ENCODE measurements at places on chromosomes 12 and 14.

GRCh38 chr12:48979602-48980388 lies 1.7 kb downstream of the WNT1 start:
- DNase-seq: no peak

DNA sequence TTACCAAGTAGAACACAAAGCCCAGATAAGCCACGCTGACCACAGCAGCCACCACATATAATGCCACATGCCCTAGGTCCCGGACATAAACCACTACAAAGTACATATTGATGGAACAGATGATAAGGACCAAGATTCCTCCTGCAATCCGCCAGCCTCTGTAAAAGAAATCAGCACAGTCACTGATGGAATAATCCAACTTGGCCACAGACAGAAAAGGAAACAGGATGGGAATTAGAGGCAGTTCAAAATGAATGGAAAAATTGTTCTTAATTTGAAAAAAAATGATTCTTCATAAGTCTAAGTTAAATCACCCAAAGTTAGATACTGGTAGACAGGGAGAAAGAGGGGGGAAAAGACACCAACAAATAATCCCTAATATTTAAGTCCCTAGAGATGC lies 35.4 kb downstream of the SLC11A2 start:
- no peak for DNase-seq

- no peak for DNase-seq
Measured at GRCh38 chr12:19518209-19518608, 78.9 kb downstream of the AEBP2 start.

- no peak for DNase-seq
Measured at GRCh38 chr12:94643606-94644005, 6.8 kb downstream of the TMCC3 start.

- no peak for DNase-seq
Measured at GRCh38 chr12:41520869-41521268, 332.7 kb downstream of the PDZRN4 start.

GRCh38 chr12:68958322-68958721 lies 25.4 kb upstream of the CPM start:
- DNase-seq: no peak

- no peak for DNase-seq
Measured at GRCh38 chr12:18363321-18363720, 102.0 kb downstream of the PIK3C2G start.

DNA sequence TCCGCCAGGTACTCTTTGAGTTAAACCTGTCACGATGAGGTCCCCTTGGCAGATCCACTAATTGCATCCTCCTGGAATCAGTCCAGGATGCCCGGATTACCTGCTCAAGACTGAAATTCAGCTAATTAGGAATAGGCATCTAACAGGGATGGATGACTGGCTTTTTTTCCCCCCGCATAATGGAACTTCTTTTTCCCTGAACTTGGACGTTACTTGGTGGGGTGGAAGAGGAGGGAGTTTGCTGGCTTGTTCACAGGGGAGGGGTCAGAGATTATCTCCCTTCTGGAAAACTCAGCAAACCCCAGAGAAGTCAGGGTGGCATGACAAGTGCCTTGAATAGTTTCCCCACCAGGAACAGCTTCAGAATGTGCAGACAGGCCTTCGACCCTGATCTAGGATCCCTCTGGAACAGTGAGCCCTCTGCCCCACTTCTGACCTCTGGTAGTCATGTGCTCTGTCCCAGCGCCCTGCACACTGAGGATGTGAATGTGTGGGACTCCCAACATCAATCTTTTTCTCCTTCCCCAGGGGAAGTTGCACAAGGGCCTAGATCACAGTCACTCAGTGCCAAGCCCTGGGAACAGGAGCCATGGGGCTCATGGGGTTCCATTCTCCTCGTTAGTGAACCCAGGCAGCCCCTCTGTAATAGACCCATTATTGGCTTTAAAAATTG lies 142.5 kb downstream of the SMOC1 start:
- no peak for DNase-seq

DNA sequence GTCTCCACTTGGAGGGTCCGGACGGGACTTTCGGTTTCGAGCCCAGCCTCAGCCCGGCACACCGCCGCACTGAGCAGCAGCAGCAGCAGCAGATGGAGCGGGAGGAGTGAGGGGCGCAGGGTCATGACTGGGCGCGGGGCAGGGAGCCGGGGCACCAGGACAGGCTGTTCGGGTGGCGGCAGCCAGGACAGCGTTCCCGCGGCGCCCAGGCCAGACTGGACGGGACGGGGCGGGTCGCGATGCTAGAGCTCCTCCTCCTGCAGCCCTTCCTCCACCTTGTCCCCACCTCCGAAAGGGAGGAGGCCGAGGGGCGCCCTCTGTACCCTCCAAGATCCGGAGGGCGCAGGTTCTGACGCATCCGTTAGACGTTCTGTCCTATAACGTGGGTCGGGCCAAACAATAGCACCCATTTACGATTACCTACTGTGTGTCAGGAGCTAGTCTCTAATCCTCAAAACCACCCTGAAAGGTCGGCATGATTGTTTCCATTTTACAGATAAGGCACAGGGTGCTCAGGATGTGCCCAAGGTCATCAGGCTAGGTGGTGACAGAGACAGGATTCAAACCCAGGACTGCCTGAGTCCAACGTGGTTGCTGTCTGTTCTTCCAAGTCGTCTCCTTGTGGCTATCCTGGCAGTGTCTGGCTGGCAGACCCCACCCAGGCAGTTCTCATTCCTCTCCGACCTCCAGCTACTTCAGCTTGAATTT lies at the start of gene FKBP11:
FKBP11 (minus strand) TSS at position 189 of the 708 bp plus-strand sequence; CDS start at position 125, 64 bp downstream.
- DNase-seq: no peak

DNA sequence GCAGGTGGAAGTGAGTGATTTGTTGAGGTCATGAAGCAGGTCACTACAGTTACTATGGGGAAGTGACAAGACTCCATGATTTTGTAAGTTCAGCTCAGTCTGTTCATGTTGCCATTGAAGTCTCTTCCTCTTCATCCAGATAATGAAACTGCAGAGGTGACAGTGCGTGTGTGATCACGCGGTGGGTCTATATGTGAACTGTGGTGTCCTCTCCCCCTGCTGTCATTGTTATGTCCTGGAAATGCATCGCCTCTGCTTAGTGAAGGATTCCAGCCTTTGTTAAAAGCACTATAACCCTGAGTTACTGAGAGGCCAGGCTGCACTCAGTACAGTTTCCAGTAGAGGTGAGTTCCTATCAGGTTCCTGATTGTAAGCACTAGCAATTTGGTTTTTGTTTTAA lies 216.2 kb upstream of the RMST start:
- no peak for DNase-seq

All from hypothalamus (tissue), 51 donors.